ENCODE measurements at places on chromosomes 5 and 9.

- no peak for DNase-seq
Observed at GRCh38 chr5:90483206-90483605, 8.5 kb downstream of the POLR3G start.

- no peak for DNase-seq
Observed at GRCh38 chr5:23014266-23014665, 161.1 kb upstream of the CDH12 start.

GRCh38 chr5:96024683-96025475 lies 63.2 kb upstream of the ELL2 start:
- DNase-seq = no peak

- no peak for DNase-seq
Observed at GRCh38 chr9:101246691-101247090, 138.1 kb downstream of the BAAT start.

DNA sequence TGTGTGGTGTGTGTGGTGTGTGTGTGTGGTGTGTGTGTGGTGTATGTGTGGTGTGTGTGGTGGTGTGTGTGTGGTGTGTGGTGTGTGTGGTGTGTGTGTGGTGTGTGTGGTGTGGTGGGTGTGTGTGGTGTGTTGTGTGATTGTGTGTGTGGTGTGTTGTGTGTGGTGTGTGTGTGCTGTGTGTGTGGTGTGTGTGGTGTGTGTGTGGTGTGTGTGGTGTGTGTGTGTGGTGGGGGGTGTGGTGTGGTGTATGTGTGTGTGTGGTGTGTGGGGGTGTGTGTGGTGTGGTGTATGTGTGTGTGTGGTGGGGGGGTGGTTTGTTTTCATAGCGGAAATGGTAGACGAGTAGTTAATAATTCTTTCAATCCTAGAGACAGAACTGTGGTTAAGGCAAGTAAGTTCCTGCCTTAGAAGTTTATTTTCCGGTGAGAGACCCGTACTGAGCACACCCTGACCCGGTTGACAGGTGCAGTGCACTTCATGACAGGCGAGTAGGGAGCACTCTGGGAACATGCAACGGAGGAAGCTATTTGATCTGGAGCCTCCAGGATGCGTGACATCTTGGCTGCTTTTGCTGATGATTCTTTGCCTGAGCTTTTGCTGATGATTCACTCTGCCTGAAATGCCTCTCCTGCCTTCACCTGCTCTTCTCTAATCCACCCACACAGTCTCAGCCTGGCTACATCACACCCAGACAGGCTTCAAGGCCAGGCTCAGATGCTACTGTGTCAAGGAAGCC lies 21.7 kb upstream of the FAT2 start:
- DNase-seq = no peak

- no peak for DNase-seq
Observed at GRCh38 chr5:78705826-78706225, 57.3 kb upstream of the LHFPL2 start.

DNA sequence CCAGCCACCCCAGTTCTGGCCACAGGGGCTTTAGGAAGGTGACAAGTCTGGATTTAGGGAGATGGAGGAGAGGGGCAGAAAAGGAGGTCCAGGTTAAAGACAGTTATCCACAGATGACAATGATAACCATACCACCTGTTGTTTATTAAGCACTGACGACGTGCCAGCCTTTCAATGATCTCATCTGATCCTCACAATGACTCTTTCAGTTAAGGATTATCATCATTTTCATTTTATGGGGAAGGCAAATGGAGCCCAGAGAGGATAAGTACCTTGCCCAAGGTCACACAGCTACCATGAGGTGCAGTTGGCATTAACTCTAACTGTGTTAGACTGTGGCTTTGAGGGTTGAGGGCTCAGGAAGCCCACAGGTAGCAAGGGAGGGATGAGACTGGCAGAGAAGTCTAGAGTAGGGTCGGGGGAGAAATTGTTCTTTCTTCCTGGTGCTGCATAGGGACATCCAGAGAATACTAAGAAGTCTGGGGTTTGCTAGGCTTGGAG lies 21.5 kb upstream of the JADE2 start:
- DNase-seq = no peak

DNA sequence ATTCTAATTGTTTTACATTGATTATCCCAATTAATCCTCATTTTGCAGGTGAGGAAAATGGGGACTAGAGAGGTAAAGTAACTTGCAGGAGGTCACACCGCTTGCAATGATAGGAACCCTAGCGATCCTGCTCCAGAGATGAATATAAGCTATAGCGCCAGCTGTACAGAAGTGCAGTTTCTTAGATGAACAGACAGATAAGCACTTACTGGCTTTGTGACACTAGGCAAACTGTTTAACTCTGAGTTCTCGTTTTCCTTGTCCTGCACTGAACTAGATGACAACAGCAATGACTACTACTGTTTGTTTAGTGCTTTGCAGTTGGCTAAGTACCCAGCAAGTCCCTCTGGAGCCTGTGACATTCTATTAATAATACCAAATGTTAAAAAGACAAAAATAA lies 11.1 kb downstream of the LHX6 start:
- DNase-seq = no peak

- DNase-seq = no peak
Observed at GRCh38 chr5:10438301-10438700, 3.4 kb upstream of the ROPN1L start.

DNA sequence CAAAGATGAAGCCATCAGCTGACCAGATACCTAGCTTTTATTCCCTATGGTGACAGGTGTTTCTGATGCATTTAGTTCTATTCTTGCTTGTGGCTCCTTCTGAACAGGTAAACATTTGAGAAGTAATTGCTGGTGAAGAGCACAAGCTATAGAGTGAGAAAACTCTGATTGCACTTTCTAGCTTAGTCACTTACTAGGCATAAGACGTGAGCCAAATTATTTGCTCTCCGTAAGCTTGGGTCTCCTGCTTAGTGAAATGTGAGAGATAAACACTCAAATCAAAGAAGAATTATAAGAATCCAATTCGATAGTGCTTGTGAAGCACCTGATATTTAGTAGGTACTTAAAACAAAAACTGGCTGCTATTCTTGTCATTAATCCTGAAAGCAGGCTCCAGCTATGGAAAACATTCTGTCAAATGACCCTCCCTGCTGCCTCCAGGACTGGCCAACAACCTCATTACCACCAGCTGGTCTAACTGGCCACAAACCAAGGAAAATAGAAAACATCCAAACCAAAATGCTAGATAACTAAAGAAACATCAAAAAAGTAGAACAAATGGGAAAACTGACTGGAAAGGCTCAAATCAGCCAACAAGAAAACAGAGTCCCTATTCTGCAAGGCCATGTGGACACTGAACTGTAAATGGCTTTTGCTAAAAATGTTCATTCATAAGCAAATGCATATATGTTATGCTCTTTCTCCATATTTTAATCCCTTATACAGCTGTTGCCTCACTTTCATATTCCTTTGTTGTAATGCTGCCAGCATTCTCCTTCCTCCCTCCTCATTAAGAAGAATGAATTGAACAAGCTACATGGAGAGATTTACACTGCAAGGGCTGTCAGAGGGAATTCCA lies 616.1 kb downstream of the DTWD2 start:
- DNase-seq = no peak

DNA sequence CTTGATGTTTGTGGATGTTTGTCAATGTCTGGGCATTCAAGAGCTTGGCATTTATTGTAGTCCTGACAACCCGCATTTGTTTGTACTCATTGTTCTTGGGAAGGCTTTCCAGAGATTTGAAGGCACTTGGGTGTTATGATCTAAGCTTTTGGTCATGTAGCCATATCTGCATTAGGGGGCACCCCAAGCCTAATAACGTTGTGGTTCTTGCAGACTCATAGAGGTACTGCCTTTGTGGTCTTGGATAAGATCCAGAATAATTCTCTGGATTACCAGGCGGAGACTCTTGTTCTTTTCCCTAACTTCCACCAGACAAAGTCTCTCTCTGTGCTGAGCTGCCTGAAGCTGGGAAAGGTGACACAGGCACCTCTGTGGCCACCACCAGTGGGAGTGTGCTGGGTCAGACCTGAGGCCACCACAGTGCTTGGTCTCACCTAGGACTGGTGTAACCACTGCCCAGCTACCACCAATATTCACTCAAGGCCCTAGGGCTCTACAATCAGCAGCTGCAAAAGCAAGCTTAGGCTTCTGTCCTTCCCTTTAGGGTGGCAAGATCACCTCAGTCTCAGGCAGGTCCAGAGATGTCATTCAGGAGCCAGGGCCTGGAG lies 144.4 kb upstream of the TAS2R1 start:
- no peak for DNase-seq

- DNase-seq = no peak
Observed at GRCh38 chr9:134707731-134708671, 66.4 kb downstream of the COL5A1 start.

DNA sequence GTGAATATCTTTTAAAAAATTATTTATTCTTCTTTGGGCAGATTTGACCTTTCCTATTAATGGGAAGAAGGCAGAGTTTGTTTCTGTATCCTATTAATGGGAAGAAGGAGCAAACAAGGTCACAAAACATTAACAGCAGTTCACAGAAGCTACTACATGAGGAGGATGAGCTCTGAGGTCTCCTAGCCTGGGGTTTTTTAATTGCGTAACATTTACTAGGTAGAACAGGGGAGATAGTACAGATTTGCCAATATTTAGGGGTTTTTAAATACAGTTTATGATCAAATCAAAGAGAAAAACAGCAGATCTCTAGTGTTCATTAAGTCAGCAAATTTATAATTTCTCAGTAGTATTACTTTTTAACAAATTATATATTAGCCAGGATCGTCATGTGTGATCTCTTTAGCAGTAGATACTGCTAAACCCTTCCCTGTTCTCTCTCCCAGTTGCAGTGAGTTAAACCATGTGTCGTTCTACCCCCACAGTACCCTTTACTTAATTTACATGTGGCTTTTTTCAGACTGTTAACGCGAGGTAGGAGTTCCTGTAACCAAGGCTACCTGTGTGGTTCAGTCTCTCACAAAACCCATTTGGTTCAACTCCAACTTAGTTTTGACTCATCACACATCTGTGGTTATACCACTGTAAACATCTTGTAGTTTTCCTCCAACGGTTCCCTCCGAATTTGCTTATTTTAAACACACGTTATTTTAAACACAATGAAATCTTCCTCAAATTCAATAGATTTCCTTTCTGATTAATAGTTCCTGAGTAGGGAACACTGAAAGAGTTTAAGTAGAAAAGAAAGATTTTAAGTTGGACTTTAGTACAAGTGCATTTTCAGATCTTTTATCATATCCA lies 13.3 kb downstream of the SLC25A46 start:
- DNase-seq = no peak

- no peak for DNase-seq
Observed at GRCh38 chr9:109498195-109499092, at the start of gene PTPN3. Gene PTPN3 (minus strand): TSS chr9:109498307. CDS start chr9:109463434, 34,873 bp downstream.

GRCh38 chr5:99636663-99637062 lies 707.9 kb upstream of the CHD1 start:
- DNase-seq = no peak

DNA sequence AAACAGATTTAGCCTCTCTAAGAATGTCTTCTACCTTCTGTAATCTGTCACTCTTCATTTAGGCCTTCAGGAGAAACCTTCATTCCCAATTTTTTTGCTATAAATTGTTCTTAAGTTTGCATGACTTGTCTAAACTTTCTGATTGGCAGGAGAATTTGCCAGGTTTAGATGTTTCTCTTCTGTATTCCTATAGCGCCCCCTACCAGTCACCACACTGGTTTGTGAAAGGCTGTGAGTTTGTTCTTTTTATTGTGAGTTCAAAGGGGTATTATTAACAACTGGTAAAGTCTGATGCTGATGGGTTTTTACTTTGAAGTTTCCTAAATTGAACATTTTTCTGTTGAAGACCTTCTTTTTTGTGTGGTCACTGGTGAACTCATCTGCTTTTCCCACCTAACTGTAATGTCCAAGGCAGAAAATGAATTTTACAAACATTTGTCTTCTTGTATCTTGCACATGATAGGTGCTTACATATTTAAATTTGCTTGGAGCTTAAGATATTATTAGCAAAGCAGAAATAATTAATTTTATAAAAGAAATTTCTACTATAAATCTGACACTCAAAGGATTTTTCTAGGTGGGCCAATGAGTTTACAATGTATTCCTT lies 18.4 kb upstream of the F2RL2 start:
- DNase-seq = no peak

DNA sequence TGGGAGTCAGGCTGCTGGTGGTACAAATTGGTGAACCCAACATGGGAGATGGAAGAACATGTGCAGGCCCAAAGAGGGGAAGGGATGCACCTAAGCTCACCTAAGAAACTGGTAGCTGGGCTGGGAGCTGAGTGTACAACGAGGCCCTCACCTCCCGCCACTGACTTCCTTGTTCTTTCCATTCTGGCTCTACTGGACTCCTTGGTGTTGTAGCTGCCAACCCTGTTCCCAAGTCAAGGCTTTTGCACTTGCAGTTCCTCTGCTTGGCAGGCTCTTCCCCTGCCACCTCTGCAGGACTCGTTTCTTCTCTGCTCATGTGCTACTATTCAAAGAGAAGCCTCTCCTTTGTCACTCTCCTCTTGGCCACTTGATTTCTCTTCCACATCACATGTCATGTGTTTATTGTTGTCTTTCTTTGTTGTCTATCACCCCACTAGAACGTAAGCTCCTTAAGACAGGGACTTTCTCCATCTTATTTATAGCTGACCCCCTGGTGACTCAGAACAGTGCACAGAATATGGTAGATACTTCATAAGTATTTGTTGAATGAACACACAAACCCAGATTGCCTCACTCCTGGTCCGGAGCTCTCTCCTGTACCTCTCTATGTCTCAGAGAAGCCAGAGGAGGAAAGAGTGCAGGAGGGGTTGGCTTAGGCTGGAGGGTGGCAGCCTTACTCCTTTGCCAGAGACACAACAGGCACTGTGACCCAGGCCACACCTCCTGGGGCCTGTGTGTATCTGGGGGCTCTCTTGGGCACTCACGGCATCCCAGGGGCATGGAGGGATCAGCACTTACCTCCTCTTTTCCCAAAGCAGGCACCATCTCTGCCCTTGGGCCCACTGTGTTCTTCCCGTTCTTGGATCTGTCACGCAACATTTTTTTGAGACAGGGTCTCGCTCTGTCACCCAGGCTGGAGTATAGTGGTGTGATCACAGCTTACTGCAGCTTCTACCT lies 5.2 kb upstream of the SPINK4 start:
- no peak for DNase-seq

DNA sequence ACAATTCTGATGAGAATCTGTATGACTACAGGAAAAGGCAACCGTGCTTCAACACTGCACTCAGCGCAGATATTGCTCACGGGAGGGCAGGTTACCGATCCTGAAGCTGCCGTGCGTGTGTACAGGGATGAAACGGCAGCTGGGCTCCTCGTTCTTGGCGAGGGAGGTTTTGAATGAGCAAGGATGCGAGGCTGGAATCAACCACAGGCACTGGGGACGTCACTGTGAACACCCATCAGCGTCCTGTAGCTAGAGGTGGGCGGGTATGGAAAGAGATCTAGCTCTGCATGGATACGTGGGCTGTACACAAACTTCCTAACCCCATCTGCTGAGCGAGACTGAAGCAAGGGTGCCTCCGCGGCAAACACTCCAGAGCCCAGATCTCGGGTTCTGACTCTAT lies 84.3 kb upstream of the COL5A1 start:
- no peak for DNase-seq

GRCh38 chr5:22504411-22504810 lies 348.7 kb downstream of the CDH12 start:
- no peak for DNase-seq

GRCh38 chr9:131799177-131799823 lies 59.4 kb upstream of the RAPGEF1 start:
- DNase-seq = no peak

GRCh38 chr9:112535811-112536210 lies 49.2 kb downstream of the KIAA1958 start:
- DNase-seq = no peak
